ENCODE measurements at places on chromosomes 7 and 10.

GRCh38 chr7:39890411-39890810 lies 59.6 kb upstream of the CDK13 start:
- no peak for DNase-seq

DNA sequence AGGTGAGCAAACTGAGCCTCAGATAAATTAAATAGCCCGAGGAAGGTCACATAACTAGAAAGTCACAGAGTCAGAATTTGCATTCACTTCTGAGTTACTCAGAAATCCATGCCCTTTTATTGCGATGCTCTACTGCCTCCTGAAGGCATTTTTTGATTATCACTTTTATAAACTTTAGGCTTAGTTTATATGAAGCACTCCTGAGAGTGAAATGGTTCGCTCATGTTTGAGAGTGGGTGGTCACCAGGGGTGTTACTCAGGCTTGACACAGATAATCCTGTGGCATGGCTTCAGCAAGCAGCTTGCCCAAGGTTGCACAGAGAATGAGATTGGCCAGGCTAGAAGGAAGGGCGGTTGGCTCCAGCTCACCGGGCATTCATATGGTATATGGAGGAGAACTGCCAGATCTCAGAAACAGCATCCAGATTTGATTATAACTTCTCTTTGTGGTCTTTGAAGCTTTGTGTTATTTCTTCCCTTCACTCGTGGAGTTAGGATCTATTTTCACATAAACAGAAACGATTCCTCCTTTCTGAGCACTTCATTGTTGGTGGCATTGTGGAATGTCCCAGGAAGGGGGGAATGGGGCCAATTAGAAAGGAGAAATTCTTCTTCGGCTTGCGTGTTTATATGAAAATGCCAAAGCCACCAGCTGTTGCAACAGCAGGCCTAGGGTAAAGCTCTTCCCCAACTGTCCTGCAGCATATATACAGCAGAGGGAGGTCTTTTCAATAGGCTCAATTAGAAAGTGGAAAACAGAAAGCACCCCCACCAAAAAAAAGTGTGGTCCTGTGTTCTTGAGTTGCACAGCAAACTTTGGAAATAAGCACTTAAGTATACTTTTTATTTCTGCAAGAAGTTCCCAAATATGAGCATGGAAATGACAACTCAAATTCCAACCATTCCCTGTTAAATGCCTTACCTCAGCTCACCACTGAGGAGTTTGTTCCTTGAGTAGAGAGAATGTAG lies 628.8 kb downstream of the SUGCT start:
- no peak for DNase-seq

- no peak for DNase-seq
These were observed 27.7 kb upstream of the AP5Z1 start for GRCh38 chr7:4747746-4748145.

DNA sequence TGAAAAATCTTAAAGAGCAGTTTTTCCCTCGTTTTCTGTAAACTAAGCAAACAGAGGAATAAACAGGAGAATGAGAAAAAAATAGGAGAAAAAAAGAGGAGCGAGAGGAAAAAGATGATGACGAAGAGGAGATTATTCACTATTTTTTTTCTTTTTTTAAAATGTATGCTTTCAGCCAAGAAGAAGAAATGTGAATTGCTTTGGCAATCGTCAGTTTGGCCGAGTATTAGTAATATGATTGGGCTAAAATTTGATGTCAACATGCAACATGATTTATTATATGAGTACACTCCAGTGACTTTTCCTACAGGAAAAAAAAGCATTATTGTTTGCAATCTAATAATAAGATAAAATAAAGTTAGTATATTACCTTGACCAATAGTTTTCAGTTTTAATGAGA lies 26.3 kb downstream of the VWDE start:
- DNase-seq, result no peak

GRCh38 chr10:109823196-109823595 lies 100.1 kb downstream of the XPNPEP1 start:
- no peak for DNase-seq

GRCh38 chr10:73228247-73228646 lies 18.8 kb downstream of the DNAJC9 start:
- DNase-seq, result no peak

GRCh38 chr10:61304746-61305145 lies 148.4 kb downstream of the TMEM26 start:
- DNase-seq, result no peak

- no peak for DNase-seq
These were observed 24.6 kb downstream of the GLRX3 start for GRCh38 chr10:130160775-130161174.

DNA sequence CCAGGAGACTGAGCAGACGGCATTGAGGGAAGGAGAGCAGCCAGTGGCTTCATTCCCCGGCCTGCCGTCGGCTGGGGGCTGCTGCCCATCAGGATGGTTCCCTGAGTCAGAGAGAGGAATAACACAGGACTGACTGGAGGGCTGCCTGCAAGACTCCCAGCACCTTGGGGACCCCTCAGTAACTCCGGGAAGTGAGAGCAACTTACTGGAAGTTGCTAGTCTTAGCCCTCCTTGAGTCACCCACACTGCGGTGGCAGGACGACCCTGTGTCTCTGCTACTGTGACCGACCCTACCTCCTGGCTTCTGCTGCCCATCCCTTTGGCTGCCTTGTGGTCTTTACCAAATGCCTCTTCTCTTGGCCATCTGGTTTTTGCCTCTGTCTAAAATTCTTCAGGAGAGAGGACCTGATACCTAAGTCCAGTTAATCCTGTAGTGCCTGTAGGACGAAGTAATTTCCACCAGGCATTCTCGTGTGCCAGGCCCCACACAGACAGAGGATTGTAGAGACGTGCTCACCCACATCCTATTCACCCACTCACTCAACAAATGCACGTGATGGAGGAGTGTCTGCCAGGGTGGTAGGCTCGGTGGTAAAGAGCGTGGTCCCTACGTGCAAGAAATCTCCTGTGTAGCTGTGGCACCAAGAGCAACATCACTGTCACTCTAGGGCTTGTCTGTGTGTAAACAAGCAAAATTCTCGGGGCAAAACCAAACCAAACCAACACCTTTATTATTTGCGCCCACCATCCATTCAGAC lies 156.5 kb downstream of the PRKCQ start:
- no peak for DNase-seq

DNA sequence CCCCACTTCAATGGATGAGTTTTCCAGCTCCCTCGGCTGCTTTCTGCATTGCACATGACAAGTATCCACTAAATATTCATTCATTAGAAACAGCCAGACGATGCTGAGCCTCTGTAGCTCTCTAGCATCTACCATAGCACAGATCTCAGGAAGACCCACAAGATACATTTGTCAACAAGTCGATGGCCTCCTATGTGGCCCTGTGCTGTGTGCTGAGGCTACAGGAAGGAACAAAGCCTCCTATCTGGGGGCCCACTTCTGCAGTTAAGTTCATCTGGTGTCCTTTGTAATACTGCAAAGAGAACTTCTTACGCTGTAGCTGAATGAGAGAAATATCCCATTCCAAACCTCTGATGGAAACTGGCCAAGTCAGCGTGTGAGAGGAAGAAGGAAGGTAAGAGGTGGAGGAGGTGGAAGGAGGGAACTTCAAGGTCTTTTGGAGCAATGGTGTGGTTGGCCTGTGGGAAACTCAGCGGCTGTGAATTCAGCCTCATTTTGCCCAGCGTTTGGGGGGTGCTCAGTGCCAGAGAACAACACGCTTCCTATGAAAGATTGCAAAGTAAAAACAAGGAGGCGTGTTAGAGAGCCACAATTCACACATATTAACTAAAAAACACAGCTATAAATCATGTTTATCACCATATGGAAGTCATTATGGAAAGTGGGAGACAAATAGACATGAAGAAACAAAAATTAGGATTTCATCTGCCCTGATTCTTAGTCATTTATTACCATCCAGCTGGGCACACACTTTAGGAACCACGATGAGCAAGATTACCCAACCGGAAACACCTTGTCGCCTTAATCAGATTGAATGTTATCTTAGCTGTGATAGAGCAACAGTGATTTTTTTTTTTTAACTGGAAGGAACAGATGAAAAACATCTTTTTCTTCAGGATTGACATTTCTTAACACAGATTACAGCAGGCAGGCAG lies 62.2 kb upstream of the USP6NL start:
- no peak for DNase-seq

DNA sequence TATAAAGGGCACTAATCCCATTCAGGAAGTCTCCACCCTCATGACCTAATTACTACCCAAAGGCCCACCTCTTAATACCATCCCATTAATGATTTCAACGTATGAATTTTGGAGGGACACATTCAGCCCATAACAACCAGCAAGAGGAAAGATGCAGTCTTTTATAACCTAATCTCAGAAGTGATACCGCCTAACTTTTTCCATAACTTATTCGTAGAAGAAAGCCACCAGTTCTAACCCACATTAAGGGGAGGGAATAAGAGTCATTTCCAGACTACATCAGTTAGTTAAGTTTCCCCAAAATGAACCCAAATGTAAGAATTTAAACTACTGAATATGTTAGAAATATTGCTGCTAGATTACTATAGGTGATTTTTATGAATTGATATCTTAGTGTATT lies 32.1 kb upstream of the LHFPL3 start:
- no peak for DNase-seq

- no peak for DNase-seq
These were observed 295.9 kb upstream of the NFE2L3 start for GRCh38 chr7:25855854-25856782.

GRCh38 chr10:94320285-94320914 lies 42.3 kb downstream of the NOC3L start:
- peak; percentile 75 for DNase-seq

- no peak for DNase-seq
These were observed 432.2 kb downstream of the KIF20B start for GRCh38 chr10:90133606-90134005.

DNA sequence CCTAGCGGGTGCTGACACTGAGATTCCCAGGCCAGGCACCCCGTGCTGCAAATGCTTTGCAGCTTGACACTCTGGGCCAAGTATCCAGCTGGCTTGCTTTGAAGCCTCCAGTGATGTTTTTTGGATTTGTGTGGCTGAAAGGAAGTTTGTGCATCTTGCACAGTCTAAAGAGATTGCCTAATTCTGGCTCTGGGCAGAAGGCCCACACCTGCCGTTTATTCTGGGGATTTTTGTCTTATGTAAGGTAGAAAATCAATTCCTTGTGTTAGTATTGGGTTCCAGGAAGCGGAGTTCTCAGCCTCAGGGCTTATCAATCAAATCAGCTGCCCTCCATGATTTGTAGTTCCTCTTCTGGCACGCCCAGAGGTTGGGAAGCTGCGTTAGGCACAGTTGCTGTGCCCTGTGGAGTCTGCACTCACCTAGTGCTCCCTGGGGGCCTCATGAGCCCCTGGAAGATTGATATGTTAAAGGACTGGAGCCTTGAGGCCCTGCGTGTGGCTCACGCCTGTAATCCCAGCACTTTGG lies 8.4 kb upstream of the PURB start:
- no peak for DNase-seq

DNA sequence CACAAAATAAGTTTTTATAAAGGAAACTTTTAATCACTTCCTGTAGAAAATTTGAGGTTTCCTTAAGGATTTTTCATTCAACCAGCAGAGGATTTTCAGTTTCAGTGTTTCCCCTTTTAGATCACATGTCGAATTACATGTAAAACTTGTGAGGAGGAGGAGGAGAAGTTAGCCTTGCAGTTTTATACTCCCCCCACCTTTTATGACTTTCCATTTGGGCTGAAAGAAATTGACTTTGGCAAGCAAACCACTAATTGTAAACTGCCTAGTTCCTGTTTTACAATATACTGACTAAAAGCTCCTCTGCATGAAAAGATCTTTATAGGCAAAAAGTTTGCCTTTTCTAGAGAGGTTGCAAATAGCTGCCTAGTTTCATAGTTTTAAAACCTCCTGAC lies 3.0 kb downstream of the BAMBI start:
- DNase-seq, result no peak

GRCh38 chr10:16663444-16663843 lies 141.8 kb upstream of the C1QL3 start:
- no peak for DNase-seq

DNA sequence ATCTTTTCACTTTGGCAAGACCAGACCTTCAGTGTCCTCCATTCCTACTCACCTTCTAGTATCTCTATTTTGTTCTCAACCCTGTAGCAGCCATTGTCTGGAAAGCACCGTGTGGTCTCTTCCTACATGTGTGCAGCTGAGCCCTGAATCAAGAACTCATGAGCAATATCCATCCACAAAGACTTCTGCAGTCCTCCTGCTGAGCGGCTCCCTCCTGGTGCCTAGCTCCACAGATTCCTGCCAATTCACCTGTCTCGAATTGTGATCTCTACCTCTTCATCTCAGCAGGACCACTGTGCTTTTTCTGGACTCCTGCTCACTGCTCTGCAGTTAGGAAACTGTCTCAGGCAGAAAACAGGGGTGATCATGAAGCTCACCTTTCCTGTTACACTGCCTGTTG lies 118.8 kb downstream of the RELN start:
- no peak for DNase-seq

DNA sequence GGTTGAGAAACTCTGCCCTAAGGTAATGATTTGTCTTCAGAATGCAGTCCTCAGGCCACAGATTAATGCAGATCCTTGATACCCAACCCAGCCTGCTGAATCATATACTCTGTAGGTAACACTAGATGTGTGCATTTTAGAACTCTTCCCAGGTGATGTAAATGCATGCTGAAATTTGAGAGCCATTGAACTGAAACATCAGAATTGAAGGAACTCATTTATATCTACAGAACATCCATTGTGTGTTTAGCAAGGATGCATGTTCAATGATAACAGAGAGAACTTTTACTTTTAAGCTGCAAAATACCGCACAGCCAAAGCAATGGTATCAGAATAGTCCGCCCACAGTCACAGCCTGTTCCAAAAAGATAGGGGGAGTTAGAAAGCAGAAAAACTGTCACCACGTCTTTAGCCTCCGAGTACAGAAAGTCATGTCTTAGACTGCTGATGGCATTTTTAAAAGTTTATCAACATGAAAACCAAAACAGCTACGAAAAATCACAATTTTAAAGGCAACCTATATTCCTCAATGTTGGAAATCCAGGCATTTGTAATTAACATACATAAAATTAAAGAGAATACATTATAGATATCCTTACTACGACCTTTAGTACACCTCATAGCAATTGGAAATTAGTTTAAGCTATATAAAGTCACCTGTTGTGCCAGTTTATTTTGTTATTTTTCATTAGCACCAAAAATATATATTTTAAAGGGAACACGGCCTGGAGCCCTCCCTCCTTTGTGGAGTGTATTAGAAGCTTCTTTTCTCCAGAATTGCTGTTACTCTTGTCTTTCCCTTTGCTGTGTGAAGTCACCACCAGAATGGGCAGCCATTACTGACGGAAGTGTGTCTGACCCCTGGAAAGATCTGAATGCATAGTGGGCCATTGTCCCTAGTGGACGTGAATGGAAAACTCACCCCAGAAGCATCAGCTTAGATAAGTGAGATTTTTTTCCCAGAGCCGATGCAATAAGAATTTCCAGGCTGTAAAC lies 65.8 kb upstream of the PRKAR2B start:
- no peak for DNase-seq

GRCh38 chr7:123975084-123975483 lies 50.0 kb downstream of the SPAM1 start:
- no peak for DNase-seq

GRCh38 chr7:105594034-105594433 lies 12.7 kb upstream of the EFCAB10 start:
- no peak for DNase-seq
